ENCODE measurements at places on chromosomes 1 and 21.

DNA sequence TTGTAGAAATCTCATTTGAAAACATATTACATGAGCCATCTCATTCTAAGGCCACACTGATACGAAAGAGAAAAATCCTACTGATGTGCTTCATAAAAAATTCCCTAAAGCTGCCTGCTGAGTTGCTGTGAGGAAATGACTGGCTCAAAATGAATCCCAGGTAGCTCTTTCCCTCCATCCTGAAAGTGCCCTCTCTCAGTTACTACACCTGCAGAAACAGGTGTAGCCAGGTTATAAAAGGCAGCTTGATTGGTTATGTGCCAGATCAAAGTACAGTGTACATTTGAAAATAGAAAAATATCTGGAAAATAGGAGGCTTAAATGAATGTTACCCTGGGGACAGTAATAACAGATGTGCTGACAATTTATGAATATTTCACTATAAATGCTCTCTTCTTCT is 833.4 kb upstream of the ADGRL4 start:
- DNase-seq: no peak

- DNase-seq: no peak
Observed at GRCh38 chr1:84116558-84116957, 27.5 kb upstream of the PRKACB start.

DNA sequence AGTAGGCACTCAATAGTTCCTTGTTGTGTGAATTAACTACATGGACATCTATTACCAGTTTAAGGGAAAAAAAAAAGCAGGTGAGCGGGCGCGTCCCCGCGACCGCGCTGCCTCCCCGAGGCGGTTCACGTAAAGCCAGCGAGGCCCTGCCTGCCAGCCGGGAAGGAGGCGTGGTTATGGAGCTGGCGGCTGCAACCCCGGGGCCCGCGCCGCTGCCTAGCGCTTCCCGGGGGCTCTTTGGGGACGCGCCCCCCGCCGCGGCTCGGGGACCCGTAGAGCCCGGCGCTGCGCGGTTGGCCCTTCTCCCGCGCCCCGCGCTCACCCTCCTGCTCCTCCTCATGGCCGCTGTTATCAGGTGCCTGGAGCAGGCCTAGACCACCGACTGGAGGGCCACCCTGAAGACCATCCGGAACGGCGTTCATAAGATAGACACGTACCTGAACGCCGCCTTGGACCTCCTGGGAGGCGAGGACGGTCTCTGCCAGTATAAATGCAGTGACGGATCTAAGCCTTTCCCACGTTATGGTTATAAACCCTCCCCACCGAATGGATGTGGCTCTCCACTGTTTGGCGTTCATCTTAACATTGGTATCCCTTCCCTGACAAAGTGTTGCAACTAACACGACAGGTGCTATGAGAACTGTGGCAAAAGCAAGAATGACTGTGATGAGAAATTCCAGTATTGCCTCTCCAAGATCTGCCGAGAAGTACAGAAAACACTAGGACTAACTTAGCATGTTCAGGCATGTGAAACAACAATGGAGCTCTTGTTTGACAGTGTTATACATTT is 2.6 kb upstream of the CC2D1B start:
- DNase-seq: no peak

DNA sequence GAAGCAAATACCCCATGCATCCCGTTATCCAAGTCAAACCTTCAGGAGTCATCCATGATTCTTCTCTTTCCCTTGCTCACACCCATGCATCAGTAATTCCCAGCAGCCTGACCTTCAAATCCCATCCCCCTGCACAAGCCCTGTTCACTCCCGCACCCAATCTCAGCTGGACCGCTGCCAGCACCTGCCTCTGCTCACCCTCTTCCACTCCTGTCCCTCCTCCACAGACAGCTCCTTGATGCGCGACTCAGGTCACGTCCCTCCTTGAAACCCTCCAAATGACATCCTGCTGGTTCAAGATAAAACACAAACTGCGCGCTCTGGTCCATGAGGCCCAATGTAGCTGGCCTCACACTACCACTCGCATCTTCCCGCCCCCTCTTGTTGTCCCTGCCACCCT is 43.4 kb upstream of the MPZL1 start:
- DNase-seq: no peak

DNA sequence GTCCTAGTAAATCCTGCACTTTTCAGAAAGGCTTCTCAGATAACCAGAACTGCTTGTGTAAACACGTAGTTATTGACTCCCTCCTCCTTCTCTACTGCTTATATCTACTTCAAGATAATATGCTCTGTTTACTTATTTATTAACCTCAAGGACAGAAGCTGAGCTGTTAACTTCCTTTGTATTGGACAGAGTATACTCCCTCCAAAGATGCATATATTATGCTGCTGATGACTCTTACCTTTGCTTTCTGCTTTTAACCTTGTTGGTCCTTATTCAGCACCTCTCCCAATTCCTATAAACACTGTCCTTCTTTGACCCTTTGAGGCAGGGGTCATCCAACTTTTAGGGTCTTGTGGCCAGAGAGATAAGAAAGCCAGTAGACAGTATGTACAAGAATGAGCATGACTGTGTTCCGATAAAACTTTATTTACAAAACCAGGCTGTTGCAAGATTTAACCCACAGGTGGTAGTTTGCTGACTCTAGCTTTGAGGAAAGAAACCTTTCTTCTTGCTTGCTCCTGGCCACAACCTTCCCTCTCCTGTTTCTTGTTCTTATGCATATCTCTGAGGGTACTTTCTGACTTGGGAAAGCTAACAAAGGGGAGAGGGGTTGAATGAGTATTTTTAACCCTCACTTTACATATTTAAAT is 4.9 kb downstream of the TPM3 start:
- DNase-seq: no peak
